Hematopoietic multipotent progenitor cell treated with erythropoietin and hydrocortisone succinate and interleukin-3 and kit ligand, for 8 days (in vitro differentiated cells): ENCODE measurements at places on chromosomes 7 and 10.

- DNase-seq, result no peak
Measured at GRCh38 chr7:20650782-20651181, 35.3 kb downstream of the ABCB5 start.

- no peak for DNase-seq
Measured at GRCh38 chr10:49614242-49615198, 683 bp downstream of the CHAT start.

DNA sequence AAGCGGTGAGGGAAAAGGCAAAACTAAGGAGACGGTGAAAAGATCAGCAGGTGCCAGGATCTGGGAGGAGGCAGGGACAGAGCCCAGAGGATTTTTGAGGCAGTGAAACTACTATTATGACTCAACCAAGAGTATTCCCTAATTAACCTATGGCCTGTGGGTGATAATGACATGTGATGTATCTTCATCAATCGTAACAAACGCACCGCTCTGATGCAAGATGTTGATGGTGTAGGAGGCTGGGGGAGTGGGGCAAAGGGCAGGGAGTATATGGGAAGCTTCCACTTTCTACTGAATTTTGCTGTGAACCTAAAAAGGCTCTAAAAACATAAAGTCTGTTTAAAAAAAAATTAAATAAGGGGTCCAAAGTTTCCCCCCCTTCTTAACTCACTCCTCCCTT is 25.5 kb upstream of the EZH2 start:
- no peak for DNase-seq

GRCh38 chr7:130639388-130639787 is 29.2 kb downstream of the COPG2 start:
- DNase-seq, result no peak

DNA sequence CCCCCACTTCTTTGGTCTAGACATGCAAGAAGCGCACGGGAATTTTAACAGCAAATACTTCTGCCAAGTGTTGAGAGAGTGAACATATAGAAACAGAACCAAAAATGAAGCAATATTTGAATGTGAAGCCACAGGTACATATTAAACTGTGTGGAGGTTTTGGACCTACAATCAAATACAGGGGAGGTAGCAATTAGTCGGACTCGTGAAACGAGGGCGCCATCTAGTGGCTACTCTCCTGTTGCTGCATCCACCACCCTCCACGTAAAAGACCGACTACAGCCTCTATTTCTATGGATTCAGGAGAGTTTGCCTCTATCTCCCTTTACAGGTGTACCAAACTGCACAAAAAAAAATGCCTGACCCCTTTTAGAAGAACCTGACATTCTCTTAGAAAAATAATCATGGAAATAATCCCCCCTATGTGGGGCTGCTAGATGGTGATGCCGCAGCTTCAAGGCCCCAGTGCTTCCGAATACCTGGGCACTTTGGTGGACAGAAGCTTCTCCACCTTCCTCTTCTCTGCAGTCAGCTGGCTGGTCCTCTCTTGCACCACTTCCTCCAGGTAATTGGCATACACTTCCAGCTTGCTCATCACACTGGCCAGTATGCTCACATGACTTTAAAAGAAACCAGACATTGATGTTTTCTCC is 31.7 kb downstream of the TECTB start:
- peak; percentile 77 for DNase-seq

GRCh38 chr7:17983221-17984062 is 43.1 kb upstream of the SNX13 start:
- no peak for DNase-seq

DNA sequence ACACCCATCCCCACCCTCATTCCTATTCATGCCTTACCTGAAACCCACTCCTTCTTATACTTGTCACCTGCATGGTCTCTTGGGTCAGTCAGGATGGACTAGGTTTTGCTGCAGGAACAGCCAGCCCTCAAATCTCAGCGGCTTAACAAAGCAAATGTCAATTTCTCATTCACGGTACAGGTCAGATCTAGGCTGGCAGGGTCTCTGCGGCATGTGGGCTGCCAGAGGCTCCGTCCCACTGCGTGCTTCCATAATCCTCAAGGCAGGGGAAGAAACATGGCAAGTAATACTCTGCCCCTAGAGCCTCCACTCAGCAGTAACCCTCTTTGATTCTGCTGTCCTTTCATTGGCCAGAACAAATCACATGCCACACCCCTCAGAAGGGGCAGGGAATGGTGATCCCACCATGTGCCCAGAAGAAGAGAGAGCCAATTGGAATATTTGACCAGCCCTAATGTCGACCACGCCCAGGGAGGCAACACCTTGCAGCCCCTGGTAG is 114.9 kb upstream of the ZMIZ1 start:
- DNase-seq, result no peak

DNA sequence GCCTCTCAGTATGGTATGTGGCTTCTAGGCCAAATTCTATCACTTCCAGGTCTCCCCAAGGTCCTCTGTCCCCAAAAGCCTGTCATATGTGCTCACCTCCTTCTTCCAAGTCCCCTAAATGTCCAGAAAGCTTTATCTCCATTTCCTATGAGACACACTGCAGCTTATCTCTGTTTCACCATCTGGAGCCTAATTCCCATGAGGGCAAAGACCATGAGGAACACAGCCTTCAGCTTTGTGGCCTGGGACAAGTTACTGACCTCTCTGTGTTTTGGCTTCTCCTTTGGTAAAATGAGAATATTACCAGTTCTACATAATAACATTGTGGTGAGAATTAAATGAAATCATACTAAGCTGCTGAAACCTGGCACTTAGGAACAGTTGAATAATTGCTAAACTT is 19.2 kb downstream of the ST8SIA6 start:
- peak; percentile 79 for DNase-seq

GRCh38 chr7:153297141-153297540 is 537.6 kb downstream of the ACTR3B start:
- no peak for DNase-seq

GRCh38 chr7:81197266-81197665 is 278.4 kb upstream of the SEMA3C start:
- DNase-seq, result no peak

GRCh38 chr7:135001390-135002165 is 15.3 kb downstream of the AGBL3 start:
- no peak for DNase-seq

DNA sequence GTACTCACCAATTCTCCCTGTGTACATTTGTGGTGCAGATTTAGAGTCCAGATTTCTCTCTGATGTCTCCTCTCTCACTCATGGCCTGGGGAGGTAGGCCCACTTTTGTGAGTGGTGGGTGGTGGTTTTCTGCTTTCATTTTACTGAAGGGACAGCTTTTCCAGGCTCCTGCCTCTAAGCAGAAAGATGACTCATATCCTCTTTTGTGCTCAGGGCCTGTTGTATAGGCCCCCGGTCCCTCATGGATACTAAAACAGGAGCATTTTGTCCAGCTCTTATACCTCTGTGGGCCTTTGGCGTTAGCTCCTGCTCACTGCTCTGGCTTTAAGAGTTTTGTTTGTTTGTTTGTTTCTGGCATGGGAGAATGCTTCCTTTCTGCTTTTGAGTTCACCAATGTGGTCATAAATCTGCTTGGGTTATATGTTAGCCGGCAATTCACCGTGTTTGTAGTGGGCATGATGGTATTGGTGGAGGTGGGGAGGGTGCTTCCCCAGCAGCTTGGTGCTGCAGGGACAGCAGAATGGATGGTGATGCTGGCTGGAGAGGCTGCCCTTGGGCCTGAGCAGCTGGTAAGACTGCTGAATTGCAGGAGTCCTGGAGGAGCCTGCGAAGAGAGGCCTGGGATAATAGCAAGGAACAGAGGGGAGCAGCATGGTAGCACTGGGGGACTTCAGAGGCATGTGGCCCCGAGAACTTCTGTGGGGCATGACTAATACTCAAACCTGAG is 468.7 kb downstream of the RPS24 start:
- DNase-seq, result no peak

DNA sequence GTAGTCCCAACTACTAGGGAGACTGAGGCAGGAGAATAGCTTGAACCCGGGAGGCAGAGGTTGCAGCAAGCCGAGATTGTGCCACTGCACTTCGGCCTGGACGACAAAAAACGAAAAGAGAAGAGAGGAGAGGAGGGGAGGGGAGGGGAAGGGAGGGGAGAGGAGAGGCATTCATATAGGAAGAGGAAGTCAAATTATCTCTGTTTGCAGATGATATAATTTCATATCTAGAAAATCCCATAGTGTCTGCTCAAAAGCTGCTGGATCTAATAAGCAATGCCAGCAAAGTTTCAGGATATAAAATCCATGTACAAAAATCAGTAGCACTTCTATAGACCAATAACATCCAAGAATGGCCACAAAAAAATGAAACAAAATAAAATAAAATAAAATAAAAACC is 120.3 kb downstream of the LMBR1 start:
- peak; percentile 36 for DNase-seq

- DNase-seq, result no peak
Measured at GRCh38 chr7:103630318-103630717, 184.3 kb upstream of the SLC26A5 start.

GRCh38 chr7:76054123-76055120 is 6.5 kb downstream of the MDH2 start:
- DNase-seq, result no peak

DNA sequence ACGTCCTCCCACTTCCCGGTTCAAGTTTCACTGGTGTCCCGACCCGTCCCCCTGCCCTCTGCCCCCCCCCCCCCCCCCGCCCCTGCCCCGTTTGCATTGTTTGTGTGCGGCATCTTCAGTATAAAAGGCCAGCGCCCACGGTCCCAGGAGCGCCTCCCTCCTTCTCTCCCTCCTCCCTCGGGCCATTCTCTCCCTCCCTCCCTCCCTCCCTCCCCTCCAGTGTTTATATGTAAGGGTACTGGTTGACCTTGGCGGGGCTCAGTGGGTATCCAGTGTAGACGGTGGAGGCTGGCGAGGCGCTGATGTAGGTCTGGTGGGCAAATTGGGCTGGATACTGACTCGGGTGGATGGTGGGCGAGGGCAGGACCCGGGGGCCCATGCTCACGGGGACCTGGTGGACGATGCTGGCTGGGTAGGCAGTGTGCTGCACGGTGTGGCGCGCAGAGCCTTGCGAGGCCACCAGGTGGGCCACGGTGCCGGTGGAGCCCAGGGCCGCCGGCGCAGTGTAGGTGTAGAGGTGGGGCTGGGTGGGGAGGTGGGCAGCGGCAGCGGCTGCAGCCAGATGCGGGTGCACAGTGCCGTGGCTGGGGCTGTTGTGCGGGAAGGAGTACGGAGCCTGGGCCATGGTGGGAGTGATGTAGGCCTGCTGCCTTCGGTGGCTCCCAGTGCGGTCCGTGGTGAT is 49.4 kb downstream of the CLEC2L start:
- DNase-seq, result no peak

DNA sequence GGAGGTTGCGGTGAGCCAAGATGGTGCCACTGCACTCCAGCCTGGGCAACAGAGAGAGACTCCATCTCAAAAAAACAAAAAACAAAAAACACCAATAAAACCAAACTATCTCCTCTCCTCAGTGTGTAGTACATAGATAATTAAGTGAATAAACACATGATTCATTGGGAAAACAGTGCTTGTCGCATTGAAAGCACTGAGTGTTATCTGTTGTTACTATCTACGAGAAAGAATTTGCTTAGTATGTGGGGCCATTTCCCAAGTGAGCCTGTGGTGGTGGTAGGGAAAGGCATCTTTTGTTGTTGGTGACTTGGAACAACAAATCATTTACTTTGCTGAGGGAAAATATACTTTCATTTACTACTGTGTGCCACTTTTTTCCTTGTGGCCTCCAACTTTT is 42.6 kb downstream of the RSBN1L start:
- no peak for DNase-seq

DNA sequence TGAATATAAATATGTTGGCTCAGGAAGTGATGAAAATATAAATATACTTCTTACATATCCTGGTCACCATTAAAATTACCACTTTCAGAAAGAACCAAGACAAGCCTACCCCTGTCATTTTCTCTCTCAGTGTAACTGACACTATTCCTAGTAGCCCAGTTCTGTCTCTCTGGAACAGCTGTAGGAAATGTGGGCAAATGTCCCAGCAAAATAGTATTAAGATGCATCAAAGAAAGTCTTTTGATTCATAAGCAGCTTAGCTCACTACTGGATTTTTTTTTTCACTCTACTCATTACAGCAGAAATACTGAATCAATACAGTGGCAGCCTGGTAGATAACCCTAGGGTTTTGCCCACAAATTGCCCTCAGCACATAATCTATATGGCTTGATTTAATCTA is 290.9 kb downstream of the DNAJB9 start:
- DNase-seq, result no peak

- no peak for DNase-seq
Measured at GRCh38 chr7:76347710-76348109, 11.1 kb downstream of the YWHAG start.

GRCh38 chr10:89207801-89208551 is 859 bp upstream of the CH25H start:
- DNase-seq, result no peak

DNA sequence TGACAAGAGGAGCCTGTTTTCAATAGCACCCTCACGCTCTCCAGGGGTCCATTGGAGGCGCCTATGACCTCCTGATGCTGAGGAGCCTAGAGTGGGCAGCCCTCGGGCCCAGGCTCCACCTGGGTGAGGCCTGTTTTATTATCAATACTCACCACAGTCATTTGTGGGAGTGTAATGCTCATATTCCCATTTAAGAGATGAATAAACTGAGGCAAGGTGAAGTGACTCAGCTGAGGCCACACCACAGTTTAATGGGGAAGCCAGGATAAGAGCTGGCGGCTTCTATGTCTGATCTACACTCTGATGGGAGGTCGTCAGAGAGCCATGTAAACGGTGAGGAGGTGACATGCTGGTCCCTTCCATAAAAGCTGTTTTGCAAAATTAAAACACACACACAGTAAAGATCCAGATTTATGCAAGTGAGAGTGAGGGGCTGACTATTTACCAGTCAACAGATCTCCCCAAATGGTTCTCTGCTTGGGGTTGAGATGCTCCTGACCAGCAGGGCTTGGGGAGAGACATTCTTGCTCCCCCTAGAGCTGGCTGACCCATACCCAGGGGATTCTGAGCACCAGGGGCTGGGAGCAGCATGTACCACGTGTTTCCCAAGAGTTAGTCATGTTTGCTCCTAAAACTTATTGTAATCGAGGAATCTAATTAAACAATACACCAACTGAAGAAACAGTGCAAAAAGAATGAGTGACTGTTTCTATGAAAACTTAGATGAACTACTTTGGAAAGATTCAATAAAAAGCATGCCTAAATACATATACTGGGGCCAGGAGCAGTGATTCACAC is 81.0 kb upstream of the INSIG1 start:
- no peak for DNase-seq

DNA sequence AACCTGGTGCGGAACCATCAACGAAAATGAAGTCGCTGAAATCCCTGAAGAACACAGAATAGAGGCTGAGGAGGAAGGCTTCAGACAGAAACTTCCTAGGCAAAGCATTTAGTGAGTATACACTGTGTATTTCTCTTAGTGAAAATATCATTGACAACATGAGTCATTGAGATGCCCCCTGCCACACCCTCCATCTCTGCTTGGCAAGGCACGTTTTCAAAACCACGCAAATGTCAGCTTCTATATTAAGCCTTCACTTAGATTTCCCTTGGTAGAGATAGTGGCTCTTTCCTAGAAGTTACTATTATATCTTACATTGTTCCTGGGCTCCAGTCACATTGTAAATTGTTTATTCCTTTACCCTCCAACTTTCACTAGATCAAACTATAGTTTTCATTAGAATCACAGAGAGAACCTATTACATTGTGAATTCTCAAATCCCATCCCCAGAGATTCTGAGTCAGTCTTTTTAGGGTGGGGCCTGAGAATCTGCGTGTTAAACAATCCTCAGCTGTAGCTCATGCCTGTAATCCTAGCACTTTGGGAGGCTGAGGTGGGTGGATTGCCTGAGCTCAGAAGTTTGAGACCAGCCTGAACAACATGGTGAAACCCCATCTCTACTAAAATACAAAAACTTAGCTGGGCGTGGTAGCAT is 4.6 kb upstream of the SKAP2 start:
- DNase-seq, result no peak
